ENCODE measurements at places on chromosomes 7 and 10.

DNA sequence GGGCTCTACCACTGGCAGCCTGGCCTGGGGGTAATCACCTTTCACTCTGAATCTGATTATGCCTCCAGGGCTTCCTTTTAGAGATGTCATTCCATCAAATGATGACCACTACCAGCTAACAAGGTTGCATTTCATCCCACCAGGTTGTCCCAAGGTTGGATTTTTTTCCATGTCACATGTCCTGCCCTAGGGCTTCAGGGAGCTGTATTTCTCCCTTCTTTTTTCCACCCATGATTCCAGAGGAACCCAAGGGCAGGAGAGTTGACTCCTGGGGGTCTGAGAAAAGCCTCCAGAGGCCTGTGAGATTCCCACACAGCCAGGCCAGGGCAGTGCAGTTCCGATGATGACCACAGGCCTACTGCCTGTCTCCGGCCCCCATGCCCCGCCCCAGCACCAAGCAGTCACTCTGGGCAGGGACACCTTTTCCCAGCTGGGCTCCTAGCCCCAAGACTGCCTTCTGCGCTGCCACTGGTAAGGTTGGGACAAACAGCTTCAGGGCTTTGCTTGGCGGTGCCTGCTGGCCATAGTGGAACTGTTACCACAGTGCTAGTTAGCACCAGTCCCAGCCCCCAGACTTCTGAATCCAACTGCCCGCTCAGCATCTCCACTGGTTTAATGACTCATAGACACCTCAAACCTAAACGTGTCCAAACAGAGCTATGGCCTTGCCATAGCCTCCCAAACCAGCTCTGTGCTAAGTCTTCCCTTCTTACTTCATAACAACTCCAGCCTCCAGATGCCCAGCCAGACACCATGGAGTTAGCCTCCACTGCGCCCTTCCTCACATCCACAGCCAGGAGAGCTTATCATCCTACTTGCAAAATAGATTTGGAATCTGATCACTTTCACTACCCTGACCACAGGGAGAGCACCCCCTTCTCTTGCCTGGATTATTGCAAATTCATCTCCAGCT is 133.7 kb downstream of the ARHGAP22 start:
- no peak for DNase-seq

DNA sequence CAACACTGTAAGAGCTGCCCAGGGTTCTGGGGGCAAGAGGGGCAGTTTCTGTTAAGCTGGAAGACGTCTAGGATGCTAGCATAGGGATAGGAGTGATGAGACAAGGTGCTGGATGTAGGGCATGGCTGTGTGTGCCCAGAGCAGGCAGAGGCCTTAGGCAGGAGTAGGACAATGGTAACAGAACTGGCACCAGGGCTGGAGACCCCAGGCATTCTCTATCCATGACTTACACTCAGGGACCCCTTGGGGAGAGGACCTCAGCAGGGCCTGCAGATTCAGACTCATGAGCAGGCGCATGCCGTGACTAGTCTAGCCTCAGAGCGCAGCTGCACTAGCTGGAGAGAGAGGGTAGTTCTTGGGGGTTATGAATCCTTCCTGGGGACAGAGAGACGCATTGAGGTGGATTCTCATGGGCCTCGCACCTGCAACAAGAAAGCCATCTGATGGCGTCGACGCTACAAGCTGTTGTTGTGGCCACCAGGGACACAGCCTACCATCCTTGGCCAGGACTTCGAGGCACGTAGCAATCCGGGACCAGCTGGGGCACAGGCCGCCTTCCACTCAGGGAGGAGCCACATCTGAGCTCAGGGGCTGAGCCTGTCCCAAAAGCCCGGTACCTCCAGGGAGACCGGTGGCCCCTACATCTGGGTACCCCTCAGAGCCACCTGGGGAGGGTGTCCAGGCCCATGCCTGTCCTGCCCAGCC is 474.1 kb downstream of the PTPRN2 start:
- no peak for DNase-seq

GRCh38 chr7:148963583-148964482 is 64.5 kb downstream of the PDIA4 start:
- DNase-seq: no peak

GRCh38 chr10:102565793-102566192 is 62.0 kb downstream of the SUFU start:
- DNase-seq: no peak

GRCh38 chr7:5580714-5581395 is 157.2 kb upstream of the TNRC18 start:
- no peak for DNase-seq

DNA sequence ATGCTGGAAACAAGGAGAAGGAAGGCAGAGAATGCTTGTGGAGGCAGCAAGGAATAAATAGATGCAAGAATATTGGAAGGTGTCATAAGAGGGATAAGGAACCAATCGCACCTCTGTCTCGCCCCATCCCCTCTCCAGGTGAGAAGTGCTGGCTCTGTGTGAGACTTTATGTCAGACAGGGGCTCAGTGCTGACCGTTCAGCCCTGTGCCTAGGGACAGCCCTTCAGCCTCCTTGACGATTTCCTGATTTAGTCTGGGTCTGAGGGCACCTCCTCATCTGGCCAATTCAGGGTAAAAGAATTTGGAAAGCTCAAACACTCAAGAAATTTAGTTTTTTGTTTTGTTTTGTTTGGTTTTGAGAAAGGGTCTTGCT is 54.9 kb downstream of the FAM241B start:
- no peak for DNase-seq

DNA sequence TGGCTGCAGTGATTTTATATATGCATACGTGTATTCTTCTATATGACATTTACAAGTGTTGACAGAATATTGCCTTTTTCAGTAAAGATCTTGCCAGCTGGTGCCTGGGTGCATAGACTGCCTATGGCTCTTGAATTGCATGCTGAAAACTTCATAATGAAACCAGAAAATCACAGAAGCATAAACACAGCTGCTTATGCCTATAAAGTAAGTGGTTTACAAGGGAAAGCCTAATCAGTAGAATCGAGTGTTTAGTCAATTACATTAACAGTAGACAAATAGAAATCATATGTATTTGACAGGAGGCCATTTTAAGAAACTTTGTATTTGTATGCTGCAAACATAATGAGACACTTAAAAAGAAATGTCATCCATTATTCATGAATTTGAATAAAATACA is 82.5 kb downstream of the TMEM168 start:
- no peak for DNase-seq

- DNase-seq: no peak
Measured at GRCh38 chr10:119908166-119908565, 15.6 kb downstream of the SEC23IP start.

DNA sequence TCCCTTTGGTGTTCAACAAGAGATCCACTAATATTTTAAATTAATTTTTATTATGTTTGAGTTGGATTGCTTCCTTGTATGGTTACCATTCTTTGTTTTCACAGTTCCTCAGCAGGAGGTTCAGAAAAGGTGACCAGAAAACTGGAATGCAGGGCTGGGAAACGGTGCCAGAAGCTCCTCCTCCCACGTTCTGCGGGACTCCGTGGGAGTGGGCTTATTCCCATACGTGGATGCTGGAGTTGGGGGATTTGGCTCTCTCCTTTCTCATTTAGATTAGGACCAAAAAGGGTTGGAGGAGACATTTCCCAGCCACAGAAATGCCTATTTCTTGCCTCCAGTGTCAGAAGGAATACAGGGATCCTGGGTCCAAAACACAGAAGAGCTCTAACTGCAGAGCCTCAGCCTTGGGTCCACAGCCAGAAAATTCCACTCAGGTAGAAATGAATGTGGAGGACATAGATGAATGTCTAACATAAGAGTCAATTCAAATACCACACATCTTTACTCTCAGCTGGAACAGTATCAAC is 56.0 kb downstream of the SORBS1 start:
- no peak for DNase-seq

GRCh38 chr7:123724817-123725253 is 24.0 kb downstream of the WASL start:
- DNase-seq: no peak

DNA sequence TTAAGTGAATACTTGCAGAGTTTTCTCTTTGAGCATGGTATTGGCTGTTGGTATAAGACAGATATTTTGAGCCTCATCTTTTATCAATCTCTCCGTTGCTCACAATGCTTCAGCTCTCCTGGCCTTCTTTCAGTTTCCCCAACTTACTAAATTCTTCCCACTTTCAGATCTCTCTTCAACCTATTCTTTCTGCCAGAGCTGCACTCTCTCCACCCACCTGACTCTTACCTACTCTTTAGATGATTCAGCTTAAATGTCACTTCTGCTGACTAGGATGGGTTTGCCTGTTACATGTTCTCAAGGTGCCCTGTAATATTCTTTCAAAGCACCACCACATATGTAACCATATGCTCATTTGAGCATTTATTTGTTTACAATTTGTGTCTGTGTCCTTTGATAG is 1.6 kb downstream of the EXOSC1 start:
- DNase-seq: no peak

DNA sequence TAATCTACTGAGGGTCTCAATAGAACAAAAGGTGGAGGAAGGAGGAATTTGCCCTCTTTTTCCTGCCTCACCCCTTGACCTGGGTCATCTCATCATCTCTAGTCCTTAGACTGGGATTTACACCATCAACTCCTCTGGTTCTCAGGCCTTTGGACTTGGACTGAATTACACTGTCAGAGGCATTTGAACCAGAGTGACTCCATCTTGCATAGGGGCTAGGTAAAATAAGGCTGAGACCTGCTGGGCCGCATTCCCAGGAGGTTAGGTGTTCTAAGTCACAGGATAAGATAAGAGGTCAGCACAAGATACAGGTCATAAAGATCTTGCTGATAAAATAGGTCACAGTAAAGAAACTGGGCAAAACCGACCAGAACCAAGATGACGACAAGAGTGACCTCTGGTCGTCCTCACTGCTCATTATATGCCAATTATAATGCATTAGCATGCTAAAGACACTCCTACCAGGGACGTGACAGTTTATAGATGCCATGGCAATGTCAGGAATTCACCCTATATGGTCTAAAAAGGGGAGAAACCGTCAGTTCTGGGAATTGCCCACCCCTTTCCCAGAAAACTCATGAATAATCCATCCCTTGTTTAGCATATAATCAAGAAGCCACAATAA is 84.0 kb downstream of the C1GALT1 start:
- DNase-seq: no peak
